ENCODE measurements at places on chromosomes 2 and 18. TPM values are rescaled to one million over a fixed set of nuclear protein-coding genes. Genes with fewer than 3 reads are reported as not detected.

DNA sequence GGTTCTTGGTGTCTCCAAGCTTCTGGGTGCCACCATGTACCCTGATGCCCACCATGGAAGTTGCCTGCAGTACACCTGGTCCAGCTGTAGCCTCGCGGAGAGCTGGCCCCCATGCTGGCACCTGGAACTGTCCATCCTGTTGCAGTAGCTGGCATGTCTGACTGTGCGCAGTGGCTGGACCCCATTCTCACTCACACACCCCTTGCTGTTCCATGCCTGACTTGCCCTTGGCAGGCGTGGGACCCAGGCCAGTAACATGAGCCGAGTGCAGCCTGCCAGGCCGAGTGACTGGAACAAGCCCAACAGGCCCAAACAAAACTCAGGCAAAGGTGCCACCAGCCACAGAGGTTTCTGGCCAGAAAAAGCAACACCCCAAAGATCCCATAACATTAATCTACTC is 73.8 kb downstream of the NEURL3 start:
- no peak overlapping the region for H3K4me3 ChIP-seq
- H3K36me3 ChIP-seq, result peaks cover 6% of the 10 kb centered on the region
- no peak for DNase-seq
- H3K27me3 ChIP-seq, result peaks cover 31% of the 10 kb centered on the region

GRCh38 chr2:9618410-9618809 is 12.4 kb downstream of the YWHAQ start:
- DNase-seq, result no peak
- H3K4me1 ChIP-seq, result peaks cover 78% of the 10 kb centered on the region
- H3K27ac ChIP-seq, result peak overlapping the region; percentile 71
- peak overlapping the region; percentile 48 for H3K4me3 ChIP-seq
- H3K36me3 ChIP-seq, result peaks cover 16% of the 10 kb centered on the region

DNA sequence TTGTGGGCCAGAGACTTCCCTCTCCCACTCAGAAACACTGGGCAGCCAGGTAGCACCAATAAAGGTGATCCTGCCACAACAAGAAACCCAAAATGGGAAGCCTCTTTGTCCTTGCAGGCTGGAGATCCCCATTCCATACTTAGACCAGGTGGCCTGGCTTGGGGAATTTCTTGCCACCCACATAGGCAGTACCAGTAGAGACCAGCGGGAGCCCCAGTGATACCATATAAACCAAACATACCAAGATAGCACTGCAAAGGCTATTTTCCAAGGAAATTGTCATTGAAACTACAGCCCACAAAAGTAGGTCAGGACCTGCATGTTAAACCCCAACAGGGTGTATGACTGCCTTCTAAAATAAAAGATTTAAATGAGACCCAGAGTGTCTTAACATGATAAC is 171.6 kb downstream of the DIS3L2 start:
- H3K36me3 ChIP-seq, result no peaks in the 10 kb centered on the region
- H3K4me1 ChIP-seq, result peaks cover 4% of the 10 kb centered on the region
- H3K27me3 ChIP-seq, result no peaks in the 10 kb centered on the region
- no peak for DNase-seq
- H3K27ac ChIP-seq, result no peak overlapping the region

DNA sequence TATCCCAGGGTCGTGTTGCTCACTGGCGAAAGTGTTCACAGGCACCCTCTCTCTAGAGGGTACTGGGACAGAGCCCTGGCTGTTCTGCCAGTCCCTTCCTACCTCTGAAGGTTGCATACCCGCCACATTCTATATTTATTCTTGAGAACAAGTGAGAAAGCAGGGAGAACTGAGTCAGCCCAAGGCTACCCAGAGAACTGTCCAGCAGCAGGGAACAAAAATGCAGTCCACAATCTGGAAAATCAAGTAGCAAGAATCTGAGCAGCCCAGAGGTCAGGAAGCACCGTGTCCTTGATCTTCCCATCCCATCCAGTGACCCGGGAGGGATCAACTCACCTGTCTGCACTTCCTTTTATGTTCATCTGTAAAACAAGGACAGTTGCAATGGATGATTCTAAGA is 164.1 kb downstream of the FBXO15 start:
- H3K4me1 ChIP-seq, result no peaks in the 10 kb centered on the region
- no peaks in the 10 kb centered on the region for H3K36me3 ChIP-seq
- no peak overlapping the region for H3K4me3 ChIP-seq
- peaks cover 3% of the 10 kb centered on the region for H3K27me3 ChIP-seq

GRCh38 chr2:160354677-160355076 is 138.9 kb downstream of the RBMS1 start:
- H3K27ac ChIP-seq, result peak overlapping the region; percentile 45
- H3K4me3 ChIP-seq, result no peak overlapping the region
- H3K36me3 ChIP-seq, result peaks cover 8% of the 10 kb centered on the region
- no peaks in the 10 kb centered on the region for H3K27me3 ChIP-seq

DNA sequence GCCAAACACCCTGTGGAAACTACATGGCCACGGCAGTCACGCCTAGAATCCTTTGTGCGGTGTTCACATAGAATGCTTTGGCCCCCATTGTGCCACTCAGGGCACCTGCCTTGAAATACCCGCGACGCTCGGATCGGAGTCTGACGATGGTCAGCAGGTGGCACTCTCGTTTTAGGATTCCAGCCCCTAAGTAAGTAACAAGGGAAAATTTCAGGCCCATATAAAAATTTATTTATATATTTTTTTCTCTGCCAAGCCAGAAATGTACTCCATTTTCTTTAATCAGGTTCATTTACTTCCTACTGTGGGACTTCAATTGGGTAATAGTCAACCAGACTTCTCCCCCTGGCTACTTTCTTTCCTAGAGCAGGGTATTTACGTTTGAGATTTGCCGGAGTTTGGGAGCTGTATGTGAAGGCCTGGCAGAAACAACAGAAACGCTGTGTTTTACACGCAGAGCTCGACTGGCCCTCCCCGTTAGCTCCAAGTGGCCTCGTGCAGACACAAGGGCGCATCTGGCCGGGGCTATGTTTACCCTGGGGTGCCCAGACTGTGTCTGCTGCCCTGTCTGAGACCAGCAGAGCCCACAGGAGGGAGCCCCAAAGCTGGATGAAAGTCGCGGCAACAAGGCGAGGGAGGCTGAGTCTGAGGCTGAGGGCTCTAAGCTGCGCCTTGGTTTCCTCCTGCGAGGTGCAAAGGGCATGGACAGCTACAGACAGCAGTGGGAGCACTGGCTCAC is 41.6 kb downstream of the LRRC30 start:
- no peaks in the 10 kb centered on the region for H3K27me3 ChIP-seq
- H3K4me1 ChIP-seq, result no peaks in the 10 kb centered on the region
- H3K4me3 ChIP-seq, result no peak overlapping the region
- no peaks in the 10 kb centered on the region for H3K36me3 ChIP-seq
- no peak overlapping the region for H3K27ac ChIP-seq
- no peak for DNase-seq

DNA sequence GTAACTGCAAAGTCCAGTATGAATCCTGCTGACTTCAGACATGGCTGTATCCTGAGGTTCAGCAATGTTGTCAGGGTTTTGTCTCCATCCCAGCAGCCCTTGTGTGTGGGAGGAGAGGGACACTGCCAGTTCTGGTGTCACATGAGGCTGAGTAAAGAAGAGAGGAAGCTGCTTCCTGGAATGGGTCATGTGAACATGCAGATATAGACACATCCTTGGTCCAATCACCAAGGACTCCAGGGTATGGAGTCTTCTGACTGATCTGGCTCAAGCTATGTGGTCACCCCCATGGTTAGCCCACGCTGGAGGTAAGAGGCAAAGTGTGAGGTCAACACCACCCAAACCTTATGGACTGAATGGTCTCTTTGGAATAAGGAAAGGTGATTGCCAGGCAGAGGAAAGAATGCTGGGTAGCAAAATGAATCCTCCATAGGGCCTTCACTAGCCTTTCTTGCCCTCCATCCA is 134.4 kb upstream of the SLC1A4 start:
- no peak for DNase-seq
- peaks cover 12% of the 10 kb centered on the region for H3K27me3 ChIP-seq
- H3K4me1 ChIP-seq, result peaks cover 7% of the 10 kb centered on the region
- no peaks in the 10 kb centered on the region for H3K36me3 ChIP-seq

DNA sequence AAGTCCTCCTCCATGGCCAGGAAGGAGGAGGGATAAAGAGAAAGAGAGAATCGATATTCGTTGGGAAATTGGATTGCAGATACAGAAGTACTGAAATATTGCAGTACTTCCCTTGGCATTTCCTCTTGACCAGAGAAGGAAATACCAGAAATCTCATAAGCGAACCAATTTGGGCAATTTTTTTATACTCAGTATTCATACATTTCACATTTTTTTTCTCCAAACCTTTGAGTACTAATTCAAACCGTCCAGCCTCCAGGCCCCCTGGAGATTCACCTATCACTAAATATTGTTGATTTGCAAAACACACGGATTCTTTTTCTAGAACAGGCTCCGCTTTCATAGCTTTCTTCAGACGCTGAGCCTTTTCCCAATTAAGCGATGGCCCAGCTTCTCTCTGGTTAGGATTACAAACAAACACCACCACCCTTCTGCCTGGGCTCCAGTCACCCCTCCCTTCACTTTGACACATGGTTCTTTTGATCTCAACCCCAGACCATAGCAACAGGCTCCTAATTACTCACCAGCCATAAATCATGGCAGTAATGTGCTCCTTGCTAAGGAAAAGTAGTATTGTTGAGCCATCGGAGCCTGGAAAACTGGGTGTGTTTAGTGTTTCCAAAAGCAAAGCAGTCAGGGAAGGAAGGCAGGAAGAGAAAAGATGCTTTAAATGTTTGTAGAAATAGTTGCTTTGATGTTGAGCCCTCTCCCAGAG is 138.4 kb upstream of the CCDC68 start:
- no peak overlapping the region for H3K27ac ChIP-seq
- no peak for DNase-seq
- H3K36me3 ChIP-seq, result no peaks in the 10 kb centered on the region
- H3K27me3 ChIP-seq, result peaks cover 8% of the 10 kb centered on the region
- no peaks in the 10 kb centered on the region for H3K4me1 ChIP-seq
- H3K4me3 ChIP-seq, result no peak overlapping the region

DNA sequence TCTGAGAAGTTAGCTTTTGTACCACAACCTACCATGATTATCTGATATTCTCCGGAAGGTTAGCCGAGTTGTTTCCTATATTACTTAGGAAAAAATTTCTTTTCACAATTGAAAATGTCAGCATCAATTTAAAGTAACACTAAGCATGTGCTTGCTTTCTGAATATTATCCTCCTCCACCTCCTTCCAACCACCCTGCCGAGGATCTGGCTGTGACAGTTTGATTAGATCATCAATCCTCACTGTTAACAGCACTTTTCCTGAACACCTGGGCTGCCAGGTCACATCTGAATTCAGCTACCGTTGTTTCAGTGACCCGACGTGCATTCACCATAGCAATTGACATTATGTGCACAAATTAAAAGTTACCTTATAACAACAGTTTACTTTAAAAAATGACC is 207.0 kb downstream of the ZNF407 start:
- H3K36me3 ChIP-seq, result no peaks in the 10 kb centered on the region
- no peaks in the 10 kb centered on the region for H3K4me1 ChIP-seq
- H3K27me3 ChIP-seq, result no peaks in the 10 kb centered on the region
- H3K27ac ChIP-seq, result no peak overlapping the region
- no peak for DNase-seq
- H3K4me3 ChIP-seq, result no peak overlapping the region

GRCh38 chr2:236977063-236977851 is 108.4 kb upstream of the COPS8 start:
- DNase-seq, result no peak
- no peaks in the 10 kb centered on the region for H3K4me1 ChIP-seq
- H3K27me3 ChIP-seq, result peaks cover 24% of the 10 kb centered on the region
- H3K4me3 ChIP-seq, result no peak overlapping the region
- H3K27ac ChIP-seq, result no peak overlapping the region

GRCh38 chr18:39845106-39845505 is 2109.9 kb upstream of the PIK3C3 start:
- no peaks in the 10 kb centered on the region for H3K36me3 ChIP-seq
- H3K4me3 ChIP-seq, result no peak overlapping the region
- no peaks in the 10 kb centered on the region for H3K4me1 ChIP-seq
- no peak overlapping the region for H3K27ac ChIP-seq
- H3K27me3 ChIP-seq, result no peaks in the 10 kb centered on the region
- DNase-seq, result no peak

DNA sequence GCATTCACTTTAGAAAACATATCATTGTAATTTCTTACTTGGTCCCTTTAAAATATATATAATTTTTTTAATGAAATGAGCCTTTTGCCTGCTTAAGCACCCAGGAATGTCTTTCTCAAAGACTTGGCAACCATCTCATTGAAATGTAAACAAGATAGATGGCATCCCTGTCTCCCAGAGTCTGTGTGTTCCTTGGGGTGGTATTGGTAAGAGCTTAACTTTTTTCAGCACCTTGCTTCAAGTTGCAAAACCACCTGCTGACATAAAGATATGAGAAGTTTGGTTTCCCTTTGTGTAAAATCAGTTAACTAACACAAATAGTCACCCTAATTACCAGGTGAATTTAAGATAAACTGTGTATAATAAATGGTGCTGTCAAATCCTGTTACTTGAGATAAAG is 266.9 kb downstream of the DSC3 start:
- no peak overlapping the region for H3K4me3 ChIP-seq
- no peaks in the 10 kb centered on the region for H3K4me1 ChIP-seq
- no peak for DNase-seq
- peaks cover 4% of the 10 kb centered on the region for H3K36me3 ChIP-seq

- H3K27me3 ChIP-seq, result peaks cover 71% of the 10 kb centered on the region
- peak overlapping the region; percentile 62 for H3K27ac ChIP-seq
- peak overlapping the region; percentile 82 for H3K4me3 ChIP-seq
- H3K4me1 ChIP-seq, result peaks cover 35% of the 10 kb centered on the region
- no peak for DNase-seq
Measured at GRCh38 chr2:172092716-172093415, 7.6 kb downstream of the DLX1 start.

DNA sequence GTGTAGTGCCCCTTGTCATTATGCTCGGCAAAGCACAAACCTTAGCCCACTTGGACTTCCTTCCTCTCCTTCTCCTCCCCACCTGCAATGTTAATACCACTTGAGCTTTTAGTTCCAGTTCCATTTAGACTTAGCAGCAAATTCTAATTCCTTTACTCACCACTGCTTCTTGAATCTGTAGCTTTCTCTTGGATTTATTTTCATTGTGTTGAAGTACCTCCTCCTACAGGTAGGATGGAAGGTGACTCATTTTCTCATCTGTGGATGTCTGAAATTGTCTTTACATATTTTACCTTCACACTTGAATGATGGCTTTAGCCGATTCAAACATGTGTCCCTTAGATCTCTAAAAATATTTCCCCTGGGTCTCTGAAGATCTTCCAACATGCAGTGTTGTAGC is 32.8 kb upstream of the BIN1 start:
- H3K27ac ChIP-seq, result no peak overlapping the region
- peaks cover 2% of the 10 kb centered on the region for H3K4me1 ChIP-seq
- H3K4me3 ChIP-seq, result no peak overlapping the region

GRCh38 chr2:226683196-226683595 is 116.4 kb downstream of the IRS1 start:
- peaks cover 5% of the 10 kb centered on the region for H3K27me3 ChIP-seq
- no peaks in the 10 kb centered on the region for H3K36me3 ChIP-seq
- H3K4me1 ChIP-seq, result peaks cover 3% of the 10 kb centered on the region
- no peak for DNase-seq
- H3K4me3 ChIP-seq, result no peak overlapping the region

Gene NDUFB3
- total RNA-seq, result 124 TPM

Gene WNT10A
- not detected for total RNA-seq

Gene HOXD9
- not detected for total RNA-seq

Gene MYCN
- total RNA-seq, result not detected

Gene SIX3
- not detected for total RNA-seq

Gene ARPC2
- total RNA-seq, result 509 TPM

Gene CYP27C1
- total RNA-seq, result not detected

Gene ABHD1
- 0.25 TPM for total RNA-seq

Gene RGPD3
- not detected for total RNA-seq
